Cortex of kidney (tissue), 1 donor: ENCODE measurements at places on chromosomes 6 and 20.

DNA sequence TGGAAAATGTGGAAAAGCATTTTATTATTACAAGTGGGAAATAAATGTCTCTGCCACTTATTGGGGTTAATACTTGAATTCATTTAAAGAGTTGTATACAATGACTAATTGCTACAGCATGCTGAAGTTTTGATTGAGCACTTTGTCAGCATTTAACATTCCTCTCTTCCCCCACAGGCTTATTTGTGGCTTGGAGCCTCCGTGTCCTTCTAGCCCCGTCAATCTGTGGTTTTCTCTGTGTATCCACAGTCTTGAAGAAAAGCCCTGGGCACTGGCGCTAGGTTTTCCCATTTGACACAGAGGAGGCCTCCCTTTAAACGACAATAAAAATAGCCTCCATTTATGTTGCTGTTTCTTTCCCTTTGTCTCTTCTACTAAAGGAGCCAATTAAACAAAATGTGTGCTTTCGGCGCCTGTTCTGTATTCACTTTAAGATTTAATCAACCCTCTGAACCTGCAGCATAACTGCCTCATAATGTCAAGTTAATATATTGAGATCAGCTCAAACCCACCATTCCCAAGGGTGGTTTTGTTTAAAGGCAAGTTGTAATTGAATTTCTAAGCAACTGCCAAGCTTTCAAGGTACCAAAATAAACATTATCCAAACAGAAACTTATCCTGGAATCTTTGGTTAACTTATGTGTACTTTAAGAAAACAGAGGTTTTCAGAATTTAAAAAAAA is 326.6 kb upstream of the RNF24 start:
- no peak for DNase-seq

GRCh38 chr6:37514321-37514771 is 14.7 kb upstream of the CCDC167 start:
- DNase-seq = no peak

- DNase-seq = no peak
Measured at GRCh38 chr20:41534170-41534569, 84.0 kb downstream of the CHD6 start.

DNA sequence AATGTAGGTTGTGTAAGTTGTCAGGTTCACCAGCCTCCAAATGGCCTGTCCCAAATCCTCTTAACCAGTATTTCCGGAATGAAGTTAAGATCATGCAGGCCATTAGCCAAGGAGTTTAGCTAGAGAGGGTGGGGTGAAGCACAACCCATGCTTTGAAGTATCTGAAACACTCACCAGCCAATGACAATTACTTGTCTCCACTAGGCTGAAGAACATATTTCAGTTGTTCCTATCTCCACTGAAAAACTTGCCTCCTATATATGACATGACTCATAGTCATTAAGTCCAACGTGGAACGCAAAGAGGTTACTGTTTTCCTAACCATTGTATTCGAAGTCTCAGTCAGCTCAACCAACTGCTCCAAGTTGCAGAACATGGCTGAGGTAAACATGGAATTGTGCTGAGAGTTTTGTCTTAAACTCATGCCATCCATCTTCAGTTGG is 37.4 kb upstream of the TNFAIP3 start:
- DNase-seq = no peak

DNA sequence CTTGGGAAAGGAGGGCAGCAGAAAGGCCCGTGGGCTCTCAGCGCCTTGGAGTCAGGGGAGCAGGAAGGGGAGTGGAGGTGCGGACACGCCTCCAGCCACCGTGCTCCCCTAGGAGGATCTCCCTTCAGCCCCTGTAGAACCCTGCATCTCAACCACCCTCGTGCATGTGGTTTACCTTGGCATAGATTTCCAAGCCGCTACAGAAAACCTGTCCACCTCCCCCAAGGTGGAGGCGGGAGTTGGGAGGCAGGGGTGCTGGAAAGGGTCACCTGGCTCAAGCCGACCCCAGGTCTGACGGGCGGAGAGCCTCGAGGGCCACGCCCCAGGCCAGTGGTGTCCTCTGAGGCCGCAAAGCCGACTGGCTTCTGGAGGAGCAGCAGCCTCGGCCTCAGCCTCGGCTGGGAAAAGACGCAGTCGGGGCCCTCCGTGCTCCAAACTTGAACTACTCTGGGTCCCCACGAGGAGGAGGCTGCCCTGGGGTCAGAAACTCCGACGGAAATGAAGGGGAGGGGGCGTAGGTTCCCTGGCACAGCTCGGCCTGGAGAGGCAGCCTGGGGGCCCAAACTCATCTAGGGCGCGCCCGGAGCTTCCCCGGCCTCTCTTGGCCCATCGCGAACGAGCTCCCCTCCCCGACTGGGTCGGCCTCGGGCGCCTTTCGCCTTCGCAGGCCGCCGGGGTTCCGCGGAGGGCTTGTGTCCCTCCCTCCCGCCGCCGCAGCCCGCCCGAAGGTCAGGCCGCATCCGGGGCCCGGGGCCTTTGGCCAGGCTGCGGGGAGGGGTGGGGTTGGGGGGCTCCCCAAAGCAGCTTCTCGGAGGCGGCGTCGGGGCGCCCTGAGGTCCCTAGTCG is 6.3 kb upstream of the FOXF2 start:
- DNase-seq = no peak

- no peak for DNase-seq
Measured at GRCh38 chr6:163635731-163636364, 221.3 kb downstream of the QKI start.
